ENCODE measurements at places on chromosomes 5 and 9. TPM values are rescaled to one million over a fixed set of nuclear protein-coding genes. Genes with fewer than 3 reads are reported as not detected.

DNA sequence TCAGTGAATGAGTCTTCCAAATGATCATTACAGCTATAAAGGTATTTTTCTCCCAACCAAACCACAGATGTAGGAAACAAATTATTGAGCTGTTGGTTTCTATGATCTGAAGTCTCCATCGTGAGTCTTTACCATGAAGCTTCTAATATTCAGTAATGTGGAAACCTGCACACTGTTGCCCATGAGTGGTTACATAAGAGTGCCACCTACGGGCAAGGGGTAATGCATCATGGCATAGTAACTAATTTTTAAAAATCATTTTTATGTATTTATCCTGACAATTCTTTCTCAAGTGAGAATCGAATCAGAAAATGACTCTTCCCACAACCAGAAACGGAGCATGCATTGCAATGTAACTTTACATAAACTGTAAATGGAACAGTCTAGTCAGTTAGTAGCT is 282.5 kb upstream of the SMARCA2 start:
- DNase-seq, result no peak

DNA sequence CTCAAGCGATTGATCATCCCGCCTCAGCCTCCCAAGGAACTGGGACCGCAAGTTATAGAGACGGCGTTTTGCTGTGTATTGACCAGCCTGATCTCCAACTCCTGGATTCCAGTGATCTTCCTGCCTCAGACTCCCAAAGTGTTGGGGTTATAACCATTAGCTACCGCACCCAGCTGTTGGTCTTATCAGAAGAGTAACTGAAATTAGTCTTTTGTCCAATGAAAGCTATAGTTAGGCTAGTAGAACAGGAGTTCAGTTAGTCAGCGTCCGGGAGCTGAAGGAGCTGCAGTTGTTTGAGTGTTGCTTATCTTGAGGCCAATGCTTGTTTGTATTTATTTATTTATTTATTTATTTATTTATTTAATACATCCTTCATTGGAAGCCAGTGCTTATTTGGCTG is 3.2 kb upstream of the MIGA2 start:
- DNase-seq, result no peak

PCDHA3 gene
- 1.1 TPM for polyA plus RNA-seq

DNA sequence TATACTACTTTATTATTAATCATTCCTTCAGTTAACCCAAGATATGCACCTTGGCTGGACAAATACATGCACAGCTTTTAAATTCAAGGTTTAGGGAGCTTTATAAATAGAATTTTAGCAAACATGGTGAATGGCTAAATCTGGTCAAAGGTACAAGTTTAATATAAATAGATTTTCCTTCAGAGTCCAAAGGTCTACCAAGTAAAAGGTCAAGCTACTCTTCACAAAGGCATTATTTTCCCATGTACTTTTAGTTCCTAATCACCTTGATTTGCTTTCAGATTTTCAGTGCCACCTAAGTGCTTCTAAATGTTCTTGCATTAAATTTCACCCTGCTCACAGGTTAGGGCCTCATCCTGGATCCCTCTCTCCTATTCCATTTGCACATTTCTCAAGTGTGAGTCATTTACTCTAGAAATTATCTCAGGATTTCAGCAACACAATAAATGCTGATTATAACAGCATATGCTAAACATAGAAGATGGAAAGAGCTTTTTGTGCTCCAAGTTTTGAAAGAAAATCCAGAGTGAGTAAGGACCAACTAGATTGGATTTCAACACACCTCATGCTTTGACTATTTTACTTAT is 459.4 kb upstream of the ITGA1 start:
- DNase-seq, result no peak

- DNase-seq, result no peak
Measured at GRCh38 chr5:61523997-61524396, 191.9 kb downstream of the ZSWIM6 start.

EIF4E1B gene
- polyA plus RNA-seq, result 0.24 TPM

CER1 gene
- polyA plus RNA-seq, result not detected

DNA sequence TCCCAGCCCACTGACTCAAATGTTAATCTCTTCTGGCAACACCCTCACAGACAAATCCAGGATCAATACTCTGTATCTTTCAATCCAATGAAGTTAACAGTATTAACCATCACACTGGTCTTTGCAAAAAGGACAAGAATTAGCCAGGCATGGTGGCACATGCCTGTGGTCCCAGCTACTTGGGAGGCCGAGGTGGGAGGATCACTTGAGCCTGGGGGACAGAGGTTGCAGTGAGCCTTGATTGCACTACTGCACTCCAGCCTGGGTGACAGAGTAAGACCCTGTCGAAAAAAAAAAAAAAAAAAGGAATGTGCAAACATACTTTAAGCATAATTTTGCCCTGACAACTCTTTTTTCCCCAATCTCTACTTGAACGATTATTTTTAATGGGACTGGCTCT is 57.9 kb upstream of the ERBIN start:
- DNase-seq, result no peak

- DNase-seq, result no peak
Measured at GRCh38 chr5:113124265-113124664, 147.7 kb downstream of the DCP2 start.

ST8SIA4 gene
- 0.97 TPM for polyA plus RNA-seq

PTPA gene
- polyA plus RNA-seq, result 159 TPM

DNA sequence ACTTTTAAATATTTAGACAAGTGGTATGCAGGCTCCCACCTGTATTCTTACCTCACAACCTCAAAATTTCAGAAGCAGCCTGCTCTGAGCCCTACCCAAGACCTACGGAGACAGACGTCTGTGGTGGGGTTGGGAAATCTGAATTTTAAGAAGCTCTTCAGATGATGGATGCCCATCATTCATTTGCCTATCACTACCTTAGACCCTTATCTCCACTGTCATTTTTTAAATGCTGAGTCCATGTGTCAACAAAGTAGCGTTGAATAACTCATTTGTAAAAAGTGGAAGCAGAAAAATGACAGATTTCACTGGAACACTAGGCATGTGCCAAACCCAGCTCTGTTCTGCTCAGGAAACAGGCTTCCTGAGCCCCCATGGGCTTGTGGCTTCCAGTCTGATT is 85.7 kb downstream of the PDE4D start:
- DNase-seq, result no peak

DNA sequence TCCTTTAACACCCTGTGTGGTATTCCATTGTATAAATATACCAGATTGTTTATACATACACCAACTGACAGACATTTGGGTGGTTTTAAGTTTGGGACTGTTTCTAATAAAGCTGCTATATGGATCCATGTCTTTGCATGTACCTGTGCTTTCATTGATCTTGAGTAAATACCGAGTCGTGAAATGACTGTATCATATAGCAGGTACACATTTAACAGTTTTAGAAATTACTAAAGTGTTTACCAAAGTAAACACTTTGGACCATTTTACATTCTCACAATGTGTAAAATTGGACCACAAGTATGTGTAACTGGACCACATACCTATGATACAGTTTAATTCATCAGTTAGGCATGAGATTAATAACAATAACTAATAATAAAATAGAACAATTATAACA is 175.2 kb downstream of the FBXL17 start:
- no peak for DNase-seq

GRCh38 chr9:131276094-131276888 is at the start of gene FAM78A:
Gene FAM78A (minus strand): TSS chr9:131276510. CDS start chr9:131276179, 331 bp downstream.
- DNase-seq, result no peak

SLC2A6 gene
- 6.7 TPM for polyA plus RNA-seq

- peak; percentile 77 for DNase-seq
Measured at GRCh38 chr5:127875235-127876021, 172.2 kb downstream of the CCDC192 start.

C9orf153 gene
- 0.37 TPM for polyA plus RNA-seq

Measured in adrenal gland (tissue), 19 donors.